ENCODE measurements at places on chromosomes 2 and 18.

DNA sequence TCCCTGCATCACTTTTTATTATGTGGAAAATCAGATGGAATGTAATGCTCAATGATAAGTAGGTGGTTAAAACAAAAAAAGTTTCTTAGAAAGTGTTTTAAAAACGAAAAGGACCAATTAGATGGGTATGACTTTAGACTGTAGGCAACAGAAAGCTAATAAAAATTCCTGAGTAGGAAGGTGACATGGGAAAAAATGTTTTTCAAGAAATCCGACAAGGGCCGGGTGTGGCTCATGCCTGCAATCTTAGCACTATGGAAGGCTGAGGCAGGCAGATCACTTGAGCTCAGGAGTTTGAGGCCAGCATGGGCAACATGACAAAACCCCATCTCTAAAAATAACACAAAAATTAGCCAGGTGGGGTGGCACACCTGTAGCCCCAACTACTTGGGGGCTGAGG is 126.1 kb downstream of the THADA start:
- no peak for DNase-seq

GRCh38 chr2:240204431-240205276 is 64.2 kb upstream of the OTOS start:
- DNase-seq: no peak

GRCh38 chr2:60541056-60541651 is 12.3 kb downstream of the BCL11A start:
- DNase-seq: no peak

- DNase-seq: no peak
Measured at GRCh38 chr2:170052151-170052550, 125.8 kb upstream of the MYO3B start.

Data from T1000 (cell line).